Stimulated activated CD4-positive, alpha-beta T cell treated with anti-CD3 and anti-CD28 coated beads, TNF-alpha, amount 100 ng/mL, for 24 hours (primary cell): ENCODE measurements at places on chromosomes 7 and 10.

DNA sequence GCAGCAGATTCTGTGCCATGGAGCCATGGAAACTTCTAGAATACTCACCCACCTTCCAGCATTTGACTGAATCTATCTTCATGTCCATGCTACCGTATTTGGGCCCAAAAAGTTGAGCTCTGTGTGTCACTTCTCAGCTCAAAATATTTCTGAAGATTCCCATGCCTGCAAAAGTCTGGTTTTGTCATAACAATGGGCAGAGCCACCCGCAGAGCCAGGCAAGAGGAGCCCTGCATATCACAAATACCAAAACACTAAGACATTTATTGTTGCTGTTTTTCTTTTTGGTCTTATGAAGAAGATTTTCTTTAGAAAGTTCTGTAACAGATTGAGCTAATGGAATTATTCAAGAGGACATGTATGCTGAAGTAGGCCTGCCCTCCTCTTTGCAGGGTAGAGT lies 68.1 kb downstream of the PRTFDC1 start:
- no peak for DNase-seq

DNA sequence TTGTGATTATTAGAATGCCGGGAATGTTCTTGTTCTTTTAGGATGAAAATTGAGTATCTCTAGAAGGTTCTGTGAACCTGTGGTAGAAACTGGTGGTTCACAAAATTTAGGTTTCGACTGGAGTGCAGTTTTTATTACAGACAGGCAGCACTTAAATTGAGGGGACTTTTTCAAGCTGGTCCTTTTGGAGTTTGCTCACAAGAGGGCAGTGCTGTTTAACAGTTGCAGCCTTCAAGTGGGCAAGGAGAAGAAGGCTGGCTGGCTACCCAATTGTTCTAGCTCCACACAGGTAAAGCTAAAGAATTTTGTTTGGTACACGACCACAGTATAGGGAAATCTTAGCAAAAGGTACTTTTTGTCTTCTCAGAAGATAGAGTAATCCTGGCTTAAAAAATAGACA lies 233.6 kb downstream of the SNX13 start:
- no peak for DNase-seq

DNA sequence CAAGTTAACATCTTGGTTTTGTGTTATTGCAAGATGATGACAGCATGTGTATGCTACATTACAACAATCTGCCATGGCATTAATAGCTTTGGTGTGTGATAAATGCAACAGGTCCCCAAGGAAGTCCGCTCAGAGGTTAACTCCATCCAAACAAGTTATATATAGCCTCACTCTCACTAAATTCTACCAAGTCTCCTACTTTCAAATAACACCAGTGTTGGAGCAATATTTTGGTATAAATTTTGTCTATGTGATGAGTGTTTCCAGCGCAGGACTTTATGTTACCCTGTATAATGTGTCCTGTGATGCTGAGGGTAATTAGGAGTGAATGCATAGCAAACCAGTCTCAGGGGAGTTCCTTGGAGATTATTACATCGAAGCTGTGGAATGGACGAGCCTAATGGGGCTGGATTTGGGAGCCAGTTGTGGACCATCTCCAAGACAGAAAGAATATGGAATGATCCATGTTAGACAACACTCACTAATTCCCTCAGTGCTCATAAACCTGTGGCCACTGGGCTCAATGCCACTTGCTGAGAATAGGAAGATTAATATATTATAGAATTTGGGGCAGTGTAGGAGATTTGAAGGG lies 127.6 kb upstream of the CXCL12 start:
- no peak for DNase-seq

GRCh38 chr7:73734619-73735527 lies 3.7 kb downstream of the ABHD11 start:
- peak; percentile 79 for DNase-seq

- DNase-seq: no peak
Observed at GRCh38 chr10:29277296-29277695, 11.6 kb upstream of the LYZL1 start.

- DNase-seq: no peak
Observed at GRCh38 chr10:124693396-124693795, 50.8 kb downstream of the FAM53B start.

GRCh38 chr10:89215511-89215910 lies 8.4 kb upstream of the CH25H start:
- no peak for DNase-seq

- DNase-seq: no peak
Observed at GRCh38 chr10:48653944-48654698, 30.6 kb upstream of the WDFY4 start.

GRCh38 chr10:101070098-101070497 lies 8.3 kb downstream of the KAZALD1 start:
- DNase-seq: no peak

- DNase-seq: no peak
Observed at GRCh38 chr7:25574828-25575227, 346.5 kb upstream of the NPVF start.

- DNase-seq: no peak
Observed at GRCh38 chr10:72365106-72365895, 10.6 kb upstream of the DNAJB12 start.

DNA sequence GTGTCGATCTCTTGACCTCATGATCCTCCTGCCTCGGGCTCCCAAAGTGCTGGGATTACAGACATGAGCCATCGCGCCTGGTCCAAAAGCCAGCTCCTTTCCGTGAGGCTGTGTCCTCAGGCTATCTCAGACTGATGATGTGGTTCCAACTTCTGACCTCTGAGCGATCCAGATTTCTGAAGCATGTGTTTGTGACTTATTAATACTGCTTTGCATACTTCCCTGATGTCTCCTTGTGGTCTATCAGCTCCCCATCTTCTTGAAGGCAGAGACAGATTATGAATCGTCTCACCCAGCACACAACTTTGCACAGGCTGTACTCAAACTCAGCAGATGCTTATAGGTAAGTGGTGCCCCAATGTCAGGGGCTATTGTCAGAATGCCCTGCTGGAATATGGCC lies 2.0 kb upstream of the PLPP4 start:
- no peak for DNase-seq

DNA sequence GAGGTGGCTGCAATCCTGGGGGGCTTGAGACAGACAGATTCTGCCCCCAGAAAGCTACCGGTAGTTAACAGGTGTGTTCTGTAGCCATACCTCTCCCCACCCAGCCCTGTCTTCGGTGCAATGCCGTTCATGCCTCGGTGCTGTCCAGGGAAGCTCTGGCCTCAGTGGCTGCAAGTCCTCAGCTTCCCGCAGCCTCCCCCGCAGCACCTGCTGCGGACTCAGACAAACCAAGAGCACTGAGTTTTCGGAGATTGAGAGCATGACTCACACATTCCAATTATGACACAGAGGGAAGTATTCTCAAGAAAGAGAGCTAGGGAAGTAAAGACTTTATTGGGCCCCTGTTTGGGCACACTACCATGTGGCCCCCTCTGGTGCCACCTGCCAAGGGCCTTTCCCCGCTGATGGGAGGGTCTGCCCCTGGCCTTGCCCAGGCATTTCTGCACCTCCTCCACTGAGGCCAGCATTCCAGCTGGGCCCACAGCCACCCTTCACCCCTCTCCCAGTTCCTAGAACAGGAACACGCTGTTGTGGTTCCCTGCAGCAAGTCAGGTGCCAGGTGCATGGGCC lies 30.2 kb upstream of the EZH2 start:
- peak; percentile 35 for DNase-seq

GRCh38 chr10:114350751-114351150 lies 53.6 kb downstream of the AFAP1L2 start:
- no peak for DNase-seq

- DNase-seq: no peak
Observed at GRCh38 chr7:69676247-69676646, 78.0 kb downstream of the AUTS2 start.

- DNase-seq: no peak
Observed at GRCh38 chr7:154864523-154864891, 138.4 kb downstream of the PAXIP1 start.

GRCh38 chr7:102974366-102975236 lies 61.8 kb downstream of the LRRC17 start:
- DNase-seq: no peak

GRCh38 chr7:81694711-81695110 lies 75.1 kb downstream of the HGF start:
- DNase-seq: no peak
